ENCODE measurements at places on chromosomes 5 and 9.

- DNase-seq: no peak
These were observed 256.7 kb downstream of the PARP8 start for GRCh38 chr5:50922942-50923767.

DNA sequence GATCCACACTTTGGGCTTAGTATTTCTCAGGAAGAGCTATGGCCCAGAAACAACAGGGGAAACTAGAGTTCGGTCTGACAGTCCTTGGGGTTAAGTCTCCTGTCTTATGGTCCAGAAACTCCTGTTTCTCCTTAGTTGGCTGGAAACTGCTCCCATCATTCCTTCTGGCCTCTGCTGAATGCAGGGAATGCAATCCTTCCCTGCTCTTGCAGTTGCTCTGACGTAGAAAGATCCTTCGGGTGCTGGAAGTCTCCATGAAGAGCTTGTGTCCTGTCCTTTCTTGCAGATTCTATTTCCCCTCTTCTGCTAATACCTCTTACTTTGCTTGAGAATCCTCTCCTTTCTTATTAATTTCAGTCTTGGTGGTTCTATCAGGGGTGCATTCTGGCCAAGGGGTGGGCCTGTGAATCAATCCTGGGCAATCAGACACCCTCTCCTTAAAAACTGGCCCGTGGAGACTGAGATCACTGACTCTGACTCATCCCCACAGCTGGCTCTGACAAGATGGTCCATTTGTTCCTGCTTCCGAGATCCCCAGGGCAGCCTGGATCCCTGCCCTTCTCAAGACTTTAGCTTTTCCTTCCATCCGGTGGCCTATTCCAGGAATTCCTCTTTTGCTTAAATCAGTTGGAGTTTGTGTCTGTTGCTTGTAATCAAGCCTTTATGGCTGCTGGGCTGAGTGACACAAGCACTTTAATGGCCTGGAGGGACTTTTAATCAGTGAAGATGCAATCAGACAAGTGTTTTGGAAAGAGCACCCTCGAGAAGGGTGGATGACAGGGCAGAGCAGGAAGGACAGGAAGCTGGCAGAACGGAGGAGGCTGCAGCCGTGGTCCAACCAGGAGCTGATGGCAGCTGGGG is 23.7 kb downstream of the PTGS1 start:
- DNase-seq: no peak

- no peak for DNase-seq
These were observed 187.1 kb upstream of the GRIN3A start for GRCh38 chr9:101925498-101925897.

DNA sequence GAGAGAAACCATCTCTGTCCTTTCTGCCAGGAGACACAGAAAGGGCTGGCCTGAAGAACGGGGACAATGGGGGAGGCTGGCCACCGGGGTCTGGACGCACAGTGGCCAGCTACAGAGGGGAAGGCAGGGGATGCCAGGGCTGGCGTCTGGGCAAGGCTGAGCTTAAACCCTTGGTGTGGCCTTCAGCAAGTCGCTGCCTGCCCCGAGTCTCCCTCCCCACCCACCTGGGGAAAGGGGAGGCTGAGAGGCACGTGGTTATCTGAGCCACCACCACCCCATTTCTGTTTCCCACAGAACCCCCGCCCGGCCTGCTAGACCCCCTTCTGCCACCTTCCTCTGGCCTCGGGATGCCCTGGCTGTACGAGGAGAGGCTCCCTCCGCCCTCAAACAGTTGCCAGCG is 115.3 kb downstream of the VAV2 start:
- no peak for DNase-seq

- no peak for DNase-seq
These were observed 67.4 kb downstream of the CHSY3 start for GRCh38 chr5:129971714-129972113.

- DNase-seq: no peak
These were observed 811.2 kb downstream of the BRINP1 start for GRCh38 chr9:118558026-118558425.

DNA sequence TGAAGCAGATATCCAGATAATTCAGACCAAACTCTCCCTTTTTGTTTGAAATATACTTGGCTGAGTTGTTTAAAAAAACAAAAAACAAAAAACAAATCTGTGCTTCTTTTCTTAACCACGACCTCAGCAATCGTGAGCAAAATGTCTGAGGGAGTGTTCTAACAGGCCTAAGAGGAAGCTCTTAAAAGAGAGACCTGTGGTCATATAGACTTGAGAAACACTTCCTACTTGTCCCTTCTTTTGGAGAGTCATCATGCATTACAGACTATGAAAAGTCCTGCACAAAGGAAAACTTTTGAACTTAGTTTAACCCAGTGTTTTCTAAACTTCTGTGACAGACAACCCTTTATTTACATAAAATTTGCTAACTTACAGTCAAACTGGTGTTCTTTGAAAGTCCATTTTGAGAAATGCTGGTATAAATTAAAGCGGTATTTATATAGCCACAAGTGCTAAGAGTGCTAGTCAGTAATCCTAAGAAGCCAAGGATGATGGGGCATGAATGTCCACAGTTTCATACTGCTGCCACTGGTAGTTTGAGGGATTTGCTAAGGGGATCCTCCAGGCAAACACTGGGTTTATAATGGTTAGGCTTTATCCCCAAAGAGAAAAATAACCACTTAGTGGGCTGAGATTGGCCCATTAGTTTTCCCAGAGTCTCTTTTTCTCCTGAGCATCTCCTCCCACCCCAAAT is 199.8 kb downstream of the LRRC70 start:
- DNase-seq: no peak

GRCh38 chr5:115557667-115558387 is 13.3 kb upstream of the FEM1C start:
- DNase-seq: no peak

DNA sequence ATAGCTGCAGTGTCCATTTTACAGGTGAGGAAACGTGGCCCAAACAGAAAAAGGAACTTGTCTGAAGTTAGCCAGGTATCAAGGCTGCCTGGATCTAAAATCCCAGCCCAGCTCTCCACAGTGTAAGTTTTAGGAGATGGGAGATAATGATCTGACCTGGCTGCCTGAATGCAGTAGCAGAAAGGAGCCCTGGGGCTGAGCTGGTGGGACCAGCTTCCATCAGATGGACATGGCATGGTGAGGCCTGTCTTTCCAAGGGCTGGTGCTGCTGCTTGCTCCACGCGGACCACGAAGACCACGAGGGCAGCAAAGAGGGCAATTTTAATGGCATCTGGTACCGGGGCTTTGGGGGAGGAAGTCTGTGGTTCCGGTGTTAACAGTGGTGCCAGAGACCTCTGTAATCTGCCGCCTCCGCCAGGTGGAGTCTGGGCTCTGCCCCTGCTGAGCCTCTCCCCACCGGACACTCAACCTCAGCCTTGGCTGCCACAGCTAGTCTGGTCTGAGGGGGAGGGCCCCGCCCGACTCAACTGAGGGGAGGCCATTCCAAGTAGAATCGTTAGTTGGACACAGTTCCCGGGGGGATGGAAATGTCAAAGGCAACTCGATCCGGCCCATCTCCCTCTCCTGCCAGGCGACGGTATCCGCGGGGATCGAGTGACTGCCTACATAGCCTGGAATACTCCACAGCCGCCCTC is 650 bp downstream of the MYORG start:
- no peak for DNase-seq

DNA sequence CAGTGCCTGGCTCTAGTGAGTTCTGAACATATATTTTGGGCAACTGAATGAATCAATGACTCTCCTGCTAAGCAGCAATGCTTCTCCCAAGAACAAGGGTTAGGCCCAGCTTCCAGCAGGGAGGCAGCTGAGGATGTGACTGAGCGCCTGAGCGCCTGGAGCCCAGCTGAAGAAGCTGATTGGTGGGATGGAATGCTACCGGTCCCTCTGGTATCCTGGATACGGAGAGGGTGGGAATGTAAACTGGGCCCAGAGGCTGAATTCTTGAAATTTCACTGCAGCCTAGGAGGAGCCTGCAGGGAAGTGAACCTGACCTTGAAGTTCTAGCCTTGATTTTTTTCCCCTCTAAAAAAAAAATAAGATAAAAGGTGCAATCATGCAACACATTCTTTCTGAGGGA is 43.2 kb downstream of the WWC1 start:
- no peak for DNase-seq

- no peak for DNase-seq
These were observed 627.2 kb downstream of the PSAT1 start for GRCh38 chr9:78923966-78924659.

GRCh38 chr5:66100851-66101250 is 43.2 kb upstream of the SREK1 start:
- no peak for DNase-seq

DNA sequence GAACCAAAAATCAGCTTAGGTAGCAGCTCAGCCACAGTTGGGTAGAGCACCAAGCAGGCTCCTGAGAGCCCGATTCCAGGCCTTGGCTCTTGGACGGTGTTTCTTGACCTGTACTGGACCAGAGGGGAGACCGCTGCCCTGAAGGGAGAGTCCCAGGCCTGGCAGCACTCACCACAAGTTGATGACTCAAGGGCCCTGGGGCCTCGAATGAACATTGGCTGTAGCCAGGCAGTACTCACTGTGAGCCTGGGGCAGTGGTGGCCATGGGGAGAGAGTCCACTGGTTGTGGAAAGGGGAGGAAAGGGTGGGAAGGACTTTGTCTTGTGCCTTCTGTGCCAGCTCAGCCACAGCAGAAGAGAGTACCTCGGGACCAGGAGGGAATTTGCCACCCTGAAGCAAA is 166.1 kb downstream of the EDIL3 start:
- DNase-seq: no peak

DNA sequence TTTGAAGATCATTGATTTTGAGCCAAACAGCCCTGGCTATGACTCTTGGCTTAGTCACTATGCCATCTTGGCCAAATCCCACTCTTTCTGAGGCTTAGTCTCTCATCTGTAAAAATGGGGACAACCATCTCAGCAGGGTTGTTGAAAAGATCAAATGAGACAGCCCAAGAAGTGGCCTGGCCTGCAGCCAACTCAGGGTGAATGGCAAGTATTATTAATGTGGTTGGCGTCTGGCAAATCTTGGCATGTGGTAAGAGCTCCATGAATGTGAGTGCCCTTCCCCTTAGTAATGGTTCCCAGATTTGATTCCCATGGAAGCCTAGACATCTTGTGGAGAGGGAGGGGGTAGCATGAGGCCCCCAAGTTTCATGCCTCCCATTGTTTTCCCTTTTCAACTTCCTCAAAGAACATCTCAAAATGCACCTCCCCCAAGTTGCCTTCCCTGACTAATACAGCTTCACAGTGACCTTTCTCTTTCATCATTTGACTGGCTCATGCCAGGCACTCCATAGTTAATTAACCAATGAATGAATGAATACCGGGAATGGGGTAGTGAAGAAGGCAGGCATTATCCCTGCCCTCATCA is 11.8 kb upstream of the TGFBI start:
- no peak for DNase-seq

GRCh38 chr5:139379626-139380449 is 3.3 kb downstream of the SLC23A1 start:
- DNase-seq: no peak

DNA sequence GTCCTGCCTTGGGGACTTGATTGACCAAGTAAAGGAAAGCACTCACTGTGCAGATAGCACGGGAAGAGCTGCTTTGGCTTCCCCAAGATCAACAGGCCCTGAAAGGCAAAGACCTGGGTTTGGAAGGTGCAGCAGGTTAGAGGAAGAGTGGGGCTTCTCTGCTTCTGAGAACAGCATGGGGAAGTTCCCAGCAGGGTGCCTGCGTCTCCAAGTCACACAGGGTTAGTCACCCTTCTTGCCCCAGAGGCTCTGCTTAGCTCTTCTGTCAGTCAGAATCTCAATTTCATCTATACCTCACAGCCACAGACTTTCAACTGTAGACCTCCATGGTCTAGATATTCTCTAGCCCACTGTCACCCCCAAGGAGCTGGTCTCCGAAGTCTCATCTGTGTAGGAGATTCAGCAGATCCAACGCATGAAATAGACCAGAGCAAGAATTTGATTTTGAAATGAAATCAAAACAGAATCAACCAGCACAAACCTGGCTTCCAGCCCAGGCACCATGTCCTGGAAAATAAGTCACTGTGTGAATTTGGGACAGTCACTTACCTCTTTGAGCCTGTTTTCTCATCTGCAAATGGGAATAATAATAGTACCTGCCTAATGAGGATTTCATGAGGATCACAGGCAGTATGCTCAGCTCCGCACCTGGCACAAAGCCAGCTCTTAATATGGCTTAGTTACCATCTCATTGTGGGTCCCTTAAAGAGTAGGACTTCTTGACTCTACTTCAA is 64.0 kb downstream of the SFXN1 start:
- no peak for DNase-seq

- no peak for DNase-seq
These were observed 17.9 kb upstream of the DAPK1 start for GRCh38 chr9:87479801-87480201.

DNA sequence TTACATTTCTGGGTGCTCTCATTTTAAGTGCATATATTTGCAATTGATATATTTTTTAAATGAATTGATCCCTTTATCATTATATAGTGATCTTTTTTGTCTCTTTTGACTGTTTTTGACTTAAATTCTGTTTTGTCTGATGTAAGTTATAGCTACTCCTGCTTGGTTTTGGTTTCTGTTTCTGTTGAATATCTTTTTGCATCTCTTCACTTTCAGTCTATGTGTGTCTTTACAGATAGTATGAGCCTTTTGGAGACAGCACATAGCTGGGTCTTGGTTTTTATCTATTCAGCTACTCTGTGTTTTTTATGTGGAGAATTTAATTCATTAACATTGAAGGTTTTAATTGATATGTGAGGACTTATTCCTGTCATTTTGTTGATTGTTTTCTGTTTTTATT is 311.3 kb downstream of the SPATA31D1 start:
- no peak for DNase-seq

- no peak for DNase-seq
These were observed 14.2 kb downstream of the ABHD17B start for GRCh38 chr9:71896761-71897160.

GRCh38 chr9:24614070-24614469 is 68.4 kb upstream of the IZUMO3 start:
- no peak for DNase-seq

DNA sequence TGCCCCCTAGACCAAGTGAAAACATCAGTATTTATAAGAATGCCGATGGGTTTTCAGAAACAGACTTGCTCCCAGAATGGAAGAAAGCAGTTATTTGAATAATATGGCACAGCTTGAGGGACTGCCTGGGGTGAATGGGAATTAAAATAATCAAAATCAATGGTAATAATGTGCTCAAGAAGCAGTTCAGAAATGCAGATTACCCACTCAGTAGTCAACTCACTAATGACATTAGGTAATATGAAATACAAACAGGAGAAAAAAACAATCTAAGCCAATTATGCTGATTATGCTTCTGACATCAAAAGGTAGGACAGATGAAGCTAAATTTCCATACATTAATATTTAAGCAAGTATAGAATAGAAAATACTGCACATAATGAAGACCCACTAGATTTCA is 179.3 kb downstream of the ENC1 start:
- DNase-seq: no peak

DNA sequence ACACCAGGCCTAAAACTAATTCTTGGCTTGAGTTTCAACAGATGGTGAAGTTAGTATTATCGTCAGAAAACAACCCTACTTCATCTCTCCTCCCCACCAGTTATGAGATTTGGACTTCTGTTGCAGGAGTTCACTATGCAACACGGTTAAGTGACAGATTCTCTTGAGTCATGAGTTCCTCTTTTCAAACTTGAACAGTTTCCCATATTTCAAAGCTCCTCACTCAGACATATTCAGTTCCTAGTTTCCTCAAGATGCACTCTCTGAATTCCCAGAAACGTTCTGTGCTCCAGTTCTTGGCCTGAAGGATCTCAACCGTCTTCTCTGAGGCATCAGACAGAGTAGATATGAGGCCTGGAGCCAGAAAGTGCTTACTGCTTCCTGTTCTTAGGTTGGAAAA is 7.3 kb upstream of the PTGER4 start:
- DNase-seq: no peak

GRCh38 chr9:84832453-84832852 is 162.9 kb downstream of the NTRK2 start:
- no peak for DNase-seq
